ENCODE measurements at places on chromosomes 13 and 19. TPM values are rescaled to one million over a fixed set of nuclear protein-coding genes. Genes with fewer than 3 reads are reported as not detected.

LYPD3 gene
- total RNA-seq: not detected

SLAIN1 gene
- 525 TPM for total RNA-seq

C5AR1 gene
- total RNA-seq: 0.31 TPM

ZNF626 gene
- total RNA-seq: 42.3 TPM

TMEM238 gene
- not detected for total RNA-seq

UBE2L5 gene
- 0.63 TPM for total RNA-seq

LRCH1 gene
- total RNA-seq: 32.2 TPM

TEX29 gene
- total RNA-seq: not detected

SMIM44 gene
- total RNA-seq: not detected

CEACAM5 gene
- not detected for total RNA-seq

PLPPR3 gene
- total RNA-seq: 98.3 TPM

FCAR gene
- not detected for total RNA-seq

FCGBP gene
- total RNA-seq: 5.0 TPM

SIGLEC14 gene
- 0.63 TPM for total RNA-seq

C1QTNF9B gene
- not detected for total RNA-seq

DNMT1 gene
- total RNA-seq: 71.1 TPM

TMEM272 gene
- total RNA-seq: 1.9 TPM

CEACAM8 gene
- not detected for total RNA-seq

TUBA3C gene
- total RNA-seq: not detected

IL4I1 gene
- not detected for total RNA-seq

MYO16 gene
- total RNA-seq: 156 TPM

IGFL3 gene
- total RNA-seq: not detected

KIR2DL3 gene
- total RNA-seq: not detected

ANGPTL8 gene
- not detected for total RNA-seq

ZNF558 gene
- 64.8 TPM for total RNA-seq

CLEC11A gene
- 2.5 TPM for total RNA-seq

TEX26 gene
- total RNA-seq: not detected

GPR12 gene
- 44.1 TPM for total RNA-seq

CEACAM3 gene
- not detected for total RNA-seq

NR1H2 gene
- total RNA-seq: 26.6 TPM

CNN2 gene
- 6.3 TPM for total RNA-seq

RAB8A gene
- 42.9 TPM for total RNA-seq

PSENEN gene
- 8.8 TPM for total RNA-seq

TMIGD2 gene
- 0.31 TPM for total RNA-seq

ZNF575 gene
- total RNA-seq: 0.94 TPM

PEG3 gene
- 63.5 TPM for total RNA-seq

Measured in parietal lobe (tissue), 2 donors.